Activated CD8-positive, alpha-beta T cell treated with anti-CD3 and anti-CD28 coated beads, Interleukin-2, amount 10 ng/mL, durations not matched to agents 7 days and 5 days (primary cell): ENCODE measurements at places on chromosomes 3 and 15. TPM values are rescaled to one million over a fixed set of nuclear protein-coding genes. Genes with fewer than 3 reads are reported as not detected.

EOMES gene
- total RNA-seq = 2.9 TPM

ADGRG7 gene
- total RNA-seq = 27.0 TPM

IL17RB gene
- 0.32 TPM for total RNA-seq

CKMT1A gene
- total RNA-seq = not detected

KIF7 gene
- 0.21 TPM for total RNA-seq

ZMYND10 gene
- 5.1 TPM for total RNA-seq

EXD1 gene
- not detected for total RNA-seq

CACNA2D3 gene
- total RNA-seq = not detected

DNA sequence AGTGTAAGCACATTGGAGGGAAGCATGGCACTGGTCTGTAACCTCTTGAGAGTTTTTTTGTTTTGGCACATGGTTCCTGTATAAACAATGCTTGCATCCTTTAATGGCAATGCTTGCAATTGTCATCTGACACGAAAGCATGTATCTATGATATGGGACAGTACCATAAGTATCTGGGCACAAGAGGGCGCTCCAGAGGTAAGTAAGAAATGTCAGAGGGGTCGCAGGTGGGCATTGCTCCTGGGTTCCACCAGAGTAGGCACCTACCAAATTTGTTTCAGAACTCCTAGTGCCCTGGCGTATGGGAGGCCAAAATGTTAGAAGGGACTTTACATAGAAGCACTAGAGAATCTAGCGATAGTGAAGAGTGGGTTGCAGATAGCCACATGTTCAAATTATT is 58.7 kb upstream of the BCHE start:
- no peaks in the 10 kb centered on the region for H3K36me3 ChIP-seq
- no peaks in the 10 kb centered on the region for H3K4me1 ChIP-seq
- DNase-seq = peak; percentile 21
- H3K4me3 ChIP-seq = no peak overlapping the region
- H3K27me3 ChIP-seq = no peaks in the 10 kb centered on the region

DNA sequence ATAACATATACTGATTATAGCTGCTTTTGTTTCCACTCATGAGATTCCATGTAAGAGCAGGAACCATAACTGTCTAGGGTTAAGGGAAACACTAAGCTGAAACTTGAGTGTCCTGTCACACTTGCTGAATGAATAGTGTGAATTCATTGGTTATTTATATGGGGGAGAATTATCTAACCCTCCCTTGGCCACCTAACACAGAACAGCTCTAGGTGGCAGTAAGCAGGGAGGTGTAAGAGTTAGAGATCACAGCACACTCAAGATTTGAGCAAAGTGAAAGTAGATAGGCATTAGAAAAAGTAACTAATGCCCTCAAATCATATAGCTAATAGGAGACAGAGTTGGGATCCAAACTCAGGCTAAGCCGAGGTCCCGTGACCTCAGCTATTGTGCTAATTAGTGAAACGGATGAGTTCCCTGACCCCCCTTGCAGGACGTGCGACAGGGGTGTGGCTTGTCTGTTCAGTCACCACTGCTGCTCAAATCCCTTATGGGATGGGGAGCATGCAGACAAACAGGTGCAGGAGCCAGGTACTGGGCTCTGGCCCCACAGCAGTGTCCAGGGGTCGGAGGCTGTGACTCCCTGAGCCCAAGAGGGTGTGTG is 27.7 kb upstream of the ANO10 start:
- no peak overlapping the region for H3K4me3 ChIP-seq
- no peak for DNase-seq
- H3K27ac ChIP-seq = no peak overlapping the region
- H3K36me3 ChIP-seq = no peaks in the 10 kb centered on the region
- H3K27me3 ChIP-seq = peaks cover 4% of the 10 kb centered on the region
- H3K4me1 ChIP-seq = no peaks in the 10 kb centered on the region

GRCh38 chr3:112605285-112605684 is 35.7 kb downstream of the CCDC80 start:
- DNase-seq = no peak
- H3K27me3 ChIP-seq = peaks cover 10% of the 10 kb centered on the region
- peaks cover 21% of the 10 kb centered on the region for H3K4me1 ChIP-seq
- no peaks in the 10 kb centered on the region for H3K36me3 ChIP-seq

GRCh38 chr15:90512276-90512675 is 17.4 kb upstream of the CRTC3 start:
- H3K4me3 ChIP-seq = no peak overlapping the region
- peaks cover 13% of the 10 kb centered on the region for H3K4me1 ChIP-seq
- H3K27ac ChIP-seq = no peak overlapping the region
- peaks cover 35% of the 10 kb centered on the region for H3K36me3 ChIP-seq
- no peak for DNase-seq

DNA sequence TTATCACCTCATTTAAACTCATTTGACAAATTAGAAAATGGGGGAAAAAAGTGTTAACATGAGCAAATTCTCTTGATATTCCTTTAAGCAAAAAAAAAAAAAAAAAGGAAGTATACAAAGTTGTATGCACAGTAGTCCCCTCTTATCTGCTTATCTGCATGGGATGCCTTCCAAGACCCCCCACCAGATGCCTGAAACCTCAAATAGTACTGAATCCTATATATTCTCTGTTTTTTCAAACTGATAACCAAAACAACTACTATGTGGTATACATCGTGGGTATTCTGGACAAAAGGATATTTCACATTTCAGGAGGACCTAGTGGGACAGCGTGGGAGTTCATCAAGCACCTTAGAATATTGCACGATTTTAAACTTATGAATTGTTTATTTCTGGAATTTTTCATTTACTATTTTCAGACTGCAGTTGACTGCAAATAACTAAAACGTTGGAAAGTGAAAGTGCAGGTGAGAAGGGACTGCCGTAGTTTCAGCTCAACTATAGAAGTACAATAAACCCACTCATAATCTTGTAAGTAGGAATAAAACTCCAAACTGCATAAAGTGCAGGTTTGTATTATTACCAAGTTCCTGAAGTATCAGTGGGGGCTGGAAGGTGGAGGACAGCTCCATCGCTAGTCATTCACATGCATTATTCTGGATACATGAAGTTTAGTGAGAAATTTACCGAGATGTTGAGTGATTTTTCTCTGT is 43.6 kb upstream of the PLCL2 start:
- DNase-seq = no peak
- peak overlapping the region; percentile 77 for H3K4me3 ChIP-seq
- peaks cover 74% of the 10 kb centered on the region for H3K4me1 ChIP-seq
- H3K36me3 ChIP-seq = no peaks in the 10 kb centered on the region
- H3K27me3 ChIP-seq = no peaks in the 10 kb centered on the region

DNA sequence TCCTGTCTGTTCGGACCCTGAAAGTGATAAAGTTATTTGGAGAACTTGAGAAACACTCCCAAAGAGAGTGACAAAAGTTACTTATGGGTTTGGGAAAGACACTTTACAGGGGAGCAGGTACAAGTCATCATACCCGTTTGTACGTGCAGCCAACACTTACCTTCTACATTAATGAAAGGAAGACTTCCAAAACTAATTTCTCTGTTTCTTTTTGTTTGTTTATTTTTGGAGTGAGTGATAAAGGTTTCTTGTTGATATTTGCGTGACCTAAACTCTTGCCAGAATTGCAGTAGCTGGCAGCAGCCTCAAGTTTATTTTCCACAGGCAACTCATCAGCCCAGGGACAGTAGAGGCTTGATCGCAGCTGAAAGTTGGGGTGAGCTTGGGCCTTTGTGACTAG is 8.4 kb downstream of the ABHD2 start:
- no peak for DNase-seq
- H3K27me3 ChIP-seq = no peaks in the 10 kb centered on the region
- peaks cover 22% of the 10 kb centered on the region for H3K36me3 ChIP-seq
- H3K4me3 ChIP-seq = no peak overlapping the region
- no peak overlapping the region for H3K27ac ChIP-seq
- H3K4me1 ChIP-seq = peaks cover 19% of the 10 kb centered on the region

DNA sequence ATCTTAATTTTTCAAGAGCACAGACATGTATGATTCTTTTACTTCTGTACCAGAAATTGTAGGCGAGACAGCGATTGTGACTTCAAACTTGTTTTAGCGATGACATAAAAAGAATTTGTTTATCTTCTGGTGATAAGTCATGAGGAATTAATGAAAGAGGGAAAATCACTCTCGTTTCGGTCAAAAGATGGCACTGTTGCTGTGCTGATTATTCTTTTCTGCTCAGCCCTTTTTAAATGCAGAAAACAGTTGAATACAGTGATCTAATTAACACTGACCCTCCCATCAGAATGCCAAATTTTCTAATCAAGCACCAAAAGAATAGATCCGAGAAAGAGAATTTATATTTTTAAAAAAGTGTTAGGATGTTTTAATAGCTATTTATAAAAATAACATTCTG is 52.6 kb downstream of the NSUN3 start:
- DNase-seq = no peak
- no peaks in the 10 kb centered on the region for H3K27me3 ChIP-seq
- peaks cover 14% of the 10 kb centered on the region for H3K36me3 ChIP-seq
- H3K4me3 ChIP-seq = no peak overlapping the region
- H3K27ac ChIP-seq = no peak overlapping the region
- peaks cover 3% of the 10 kb centered on the region for H3K4me1 ChIP-seq

- H3K36me3 ChIP-seq = no peaks in the 10 kb centered on the region
- no peaks in the 10 kb centered on the region for H3K27me3 ChIP-seq
- H3K27ac ChIP-seq = no peak overlapping the region
- DNase-seq = no peak
- H3K4me3 ChIP-seq = no peak overlapping the region
These were observed 157.7 kb upstream of the TGFBR2 start for GRCh38 chr3:30448450-30449289.

DNA sequence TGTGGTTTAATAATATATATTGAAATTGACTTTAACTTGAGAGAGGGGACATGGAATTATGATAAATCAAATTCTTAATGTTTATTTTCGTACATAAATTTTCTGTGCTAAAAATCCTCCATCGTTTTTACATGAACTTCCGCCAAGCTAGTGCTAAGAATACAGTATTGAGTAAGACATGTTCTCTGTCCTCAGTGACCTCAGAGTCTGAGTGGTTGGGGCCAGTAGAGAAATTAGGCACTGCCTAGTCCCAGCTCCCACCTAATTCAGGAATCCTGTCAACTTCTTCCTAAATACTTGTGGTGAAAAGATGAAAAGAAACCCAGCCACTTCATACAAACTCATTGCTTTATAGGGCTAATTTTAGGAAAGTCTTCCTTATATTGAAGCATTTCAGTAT is 110.3 kb downstream of the PPP2R3A start:
- no peaks in the 10 kb centered on the region for H3K36me3 ChIP-seq
- H3K27ac ChIP-seq = no peak overlapping the region
- DNase-seq = no peak
- peaks cover 2% of the 10 kb centered on the region for H3K27me3 ChIP-seq

DNA sequence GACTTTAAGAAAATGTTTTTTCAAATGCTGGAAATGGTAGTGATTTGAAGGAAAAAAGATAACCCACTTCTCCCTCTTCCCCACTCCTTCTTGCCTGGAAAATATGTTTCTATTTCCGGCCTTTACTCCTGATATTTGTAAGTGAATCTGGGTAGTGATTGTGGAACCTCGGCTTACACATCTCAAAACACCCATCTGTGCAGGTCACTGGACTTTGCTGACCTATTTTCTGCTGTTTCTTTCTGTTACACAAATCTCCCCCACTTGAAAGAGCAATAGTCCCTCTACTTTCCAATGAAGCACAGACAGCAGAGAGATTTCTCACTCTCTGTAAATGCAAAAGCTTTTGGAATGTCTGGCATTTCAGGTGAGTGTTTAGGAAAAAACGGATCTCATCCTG is 76.9 kb upstream of the ICE2 start:
- peaks cover 45% of the 10 kb centered on the region for H3K36me3 ChIP-seq
- H3K27me3 ChIP-seq = no peaks in the 10 kb centered on the region
- DNase-seq = no peak

GRCh38 chr15:29067949-29068348 is 182.2 kb downstream of the APBA2 start:
- H3K27me3 ChIP-seq = no peaks in the 10 kb centered on the region
- DNase-seq = no peak
- no peaks in the 10 kb centered on the region for H3K36me3 ChIP-seq

DNA sequence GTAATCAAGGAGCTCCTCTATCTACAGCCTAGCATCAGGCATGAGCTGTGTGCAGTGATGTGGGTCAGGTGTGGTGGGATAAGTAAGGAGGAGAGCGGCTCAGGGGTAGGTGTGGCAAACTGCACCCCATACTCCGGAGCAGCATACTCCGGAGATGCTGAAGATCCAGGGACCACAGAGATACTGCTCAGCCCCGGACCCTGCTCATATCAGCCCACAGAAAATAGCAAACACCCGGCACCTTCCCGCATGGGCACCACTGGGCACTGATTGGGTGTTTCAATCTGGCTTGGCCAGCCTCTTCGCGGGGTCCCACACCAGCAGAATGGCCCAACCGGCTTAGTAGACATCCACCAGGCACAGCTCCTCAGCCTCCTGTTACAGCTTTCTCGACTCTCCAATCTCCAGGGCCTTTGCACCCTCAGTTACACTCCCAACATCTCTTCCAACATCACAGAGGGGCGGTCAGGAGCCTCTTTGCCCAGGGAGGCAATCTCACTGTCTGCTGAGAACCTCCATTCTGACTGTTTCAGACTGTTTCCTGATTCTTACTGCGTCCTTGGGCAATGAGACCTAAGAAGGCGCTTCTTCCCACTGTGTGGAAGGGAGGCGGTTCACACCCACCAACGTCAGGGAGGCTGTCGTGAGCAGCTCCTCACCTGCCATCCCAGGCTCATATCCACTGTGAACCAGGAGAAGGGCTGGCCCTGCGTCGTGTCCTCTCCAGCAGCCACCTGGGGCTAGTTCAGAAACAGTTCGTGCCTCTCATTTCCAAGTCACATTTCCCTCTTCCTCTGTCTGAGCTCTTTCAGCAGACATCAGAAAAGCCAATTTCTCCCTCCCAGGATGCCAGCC is 59.8 kb downstream of the CAPN7 start:
- H3K4me1 ChIP-seq = peaks cover 37% of the 10 kb centered on the region
- H3K27ac ChIP-seq = peak overlapping the region; percentile 15
- peaks cover 9% of the 10 kb centered on the region for H3K36me3 ChIP-seq
- H3K4me3 ChIP-seq = no peak overlapping the region

DNA sequence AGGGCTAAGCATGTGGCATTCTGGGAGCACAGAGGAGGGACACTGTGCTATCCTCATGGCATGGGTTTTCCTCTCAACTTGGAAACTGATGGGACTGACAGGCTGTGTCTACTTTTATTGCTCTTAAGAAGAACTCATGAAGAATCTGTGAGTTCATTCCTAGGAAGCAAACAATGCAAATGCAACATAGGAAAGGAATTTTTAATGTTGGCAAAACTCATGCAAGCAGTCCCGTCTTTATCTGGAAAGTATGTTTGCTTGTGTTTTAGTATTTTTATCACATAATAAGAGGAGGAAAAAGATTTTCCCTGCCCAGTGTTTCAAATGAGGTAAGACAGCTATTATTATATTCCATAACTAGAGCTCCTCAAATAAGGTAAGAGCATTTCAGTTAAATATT is 89.7 kb downstream of the TRIM42 start:
- H3K27ac ChIP-seq = no peak overlapping the region
- H3K4me3 ChIP-seq = no peak overlapping the region
- H3K4me1 ChIP-seq = peaks cover 12% of the 10 kb centered on the region

DNA sequence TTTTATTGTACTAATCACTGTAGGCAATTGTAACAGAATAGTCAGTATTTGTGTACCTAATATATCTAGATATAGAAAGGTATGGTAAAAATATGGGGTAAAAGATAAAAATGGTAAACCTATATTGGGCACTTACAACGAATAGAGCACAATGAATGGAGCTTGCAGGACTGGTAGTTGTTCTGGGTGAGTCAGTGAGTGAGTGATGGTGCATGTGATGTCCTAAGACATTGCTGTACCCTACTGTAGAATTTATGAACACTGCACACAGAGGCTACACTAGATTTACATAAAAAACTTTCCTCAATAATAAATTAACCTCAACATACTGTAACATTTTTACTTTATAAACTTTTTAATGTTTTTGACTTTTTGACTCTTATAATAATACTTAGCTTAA is 274.3 kb upstream of the PPP2R3A start:
- H3K4me1 ChIP-seq = no peaks in the 10 kb centered on the region
- no peak overlapping the region for H3K27ac ChIP-seq
- DNase-seq = no peak
- no peaks in the 10 kb centered on the region for H3K36me3 ChIP-seq
- H3K27me3 ChIP-seq = no peaks in the 10 kb centered on the region
